ENCODE measurements at places on chromosomes 1 and 21. TPM values are rescaled to one million over a fixed set of nuclear protein-coding genes. Genes with fewer than 3 reads are reported as not detected.

CACHD1 gene
- 2.8 TPM for total RNA-seq

KRTAP19-4 gene
- not detected for total RNA-seq

CYP4X1 gene
- not detected for total RNA-seq

SSU72 gene
- total RNA-seq = 67.6 TPM

TTC39A gene
- 1.4 TPM for total RNA-seq

FAM167B gene
- total RNA-seq = 0.50 TPM

TP73 gene
- under 0.01 TPM for total RNA-seq

CCDC181 gene
- total RNA-seq = 2.0 TPM

MYOC gene
- total RNA-seq = 0.25 TPM

All from uterine smooth muscle cell (primary cell).